ENCODE measurements at places on chromosomes 1 and 21. TPM values are rescaled to one million over a fixed set of nuclear protein-coding genes. Genes with fewer than 3 reads are reported as not detected.
A peak's percentile ranks its signal among the peaks of the same experiment; 100 is the strongest.

- peak; percentile 73 for DNase-seq
These were observed 127.1 kb downstream of the C1orf21 start for GRCh38 chr1:184513966-184514365.

OR2M3 gene
- not detected for total RNA-seq

RAP1GAP gene
- total RNA-seq, result 0.97 TPM

LAMC1 gene
- 727 TPM for total RNA-seq

DNA sequence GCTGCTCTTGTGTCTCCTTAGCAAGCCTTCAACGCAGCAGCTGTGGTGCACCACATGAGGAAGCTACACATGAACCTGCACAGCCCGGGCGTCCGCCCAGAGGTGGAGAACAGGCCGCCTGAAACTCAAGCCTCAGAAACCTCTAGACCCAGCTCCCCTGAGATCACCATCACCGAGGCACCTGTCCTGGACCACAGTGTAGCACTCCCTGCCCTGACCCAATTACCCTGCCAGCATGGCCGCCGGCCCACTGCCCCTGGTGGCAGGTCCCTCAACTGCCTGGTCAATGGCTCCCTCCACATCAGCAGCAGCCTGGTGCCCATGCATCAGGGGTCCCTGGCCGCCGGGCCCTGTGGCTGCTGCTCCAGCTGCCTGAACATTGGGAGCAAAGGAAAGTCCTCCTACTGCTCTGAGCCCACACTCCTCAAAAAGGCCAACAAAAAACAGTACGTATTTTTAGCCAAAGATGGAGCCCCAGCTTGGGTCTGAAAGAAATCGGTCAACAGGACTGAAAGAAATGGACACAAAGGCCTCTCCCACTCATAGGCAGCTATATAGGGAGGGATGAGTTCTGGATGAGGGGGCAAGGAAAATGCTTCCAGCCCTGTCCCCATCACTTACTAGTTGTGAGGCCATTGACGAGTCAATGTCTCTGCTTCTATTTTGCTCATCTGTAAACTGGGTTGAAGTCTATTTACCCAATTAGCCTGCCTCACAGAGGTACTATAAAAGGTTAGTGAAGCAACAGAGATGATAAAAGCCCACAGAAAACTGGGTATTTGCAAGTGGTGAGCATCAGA lies 28.5 kb downstream of the CAMK1G start:
- no peak for DNase-seq

GBP5 gene
- 0.43 TPM for total RNA-seq

LRRN2 gene
- total RNA-seq, result not detected

Data from GM23248 (cell line).